ENCODE measurements at places on chromosomes 3 and 15.

DNA sequence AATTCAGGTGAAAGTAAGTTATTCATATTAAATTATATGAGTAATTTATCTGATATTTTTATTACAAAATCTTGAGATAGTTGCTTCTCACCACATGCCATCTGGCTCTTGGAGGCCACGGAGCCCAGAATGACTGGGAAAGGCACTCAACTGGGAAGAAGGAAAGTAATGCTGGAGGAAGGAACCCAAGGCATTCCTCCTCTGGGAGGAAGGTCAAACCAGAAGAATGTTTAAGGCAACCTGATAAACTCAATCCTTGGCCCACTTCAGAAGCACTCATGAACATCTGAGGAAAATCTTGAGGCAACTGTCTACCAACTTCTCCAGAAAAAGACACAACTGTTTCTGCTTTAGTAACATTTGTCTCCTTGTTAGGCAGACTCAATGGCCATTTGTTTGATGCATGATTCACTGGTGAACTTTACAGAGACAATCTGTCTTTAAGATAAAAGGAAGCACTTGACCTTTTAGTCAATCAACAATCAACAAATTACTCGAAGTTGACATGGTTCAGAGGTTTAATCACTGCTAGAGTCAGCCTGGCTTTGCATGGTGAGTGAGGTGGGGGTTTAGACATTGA, 261.4 kb upstream of the MME start:
- DNase-seq, result no peak

GRCh38 chr3:17300441-17300840, 415.7 kb downstream of the PLCL2 start:
- no peak for DNase-seq

GRCh38 chr15:42344763-42345162, 14.5 kb upstream of the CAPN3 start:
- no peak for DNase-seq

DNA sequence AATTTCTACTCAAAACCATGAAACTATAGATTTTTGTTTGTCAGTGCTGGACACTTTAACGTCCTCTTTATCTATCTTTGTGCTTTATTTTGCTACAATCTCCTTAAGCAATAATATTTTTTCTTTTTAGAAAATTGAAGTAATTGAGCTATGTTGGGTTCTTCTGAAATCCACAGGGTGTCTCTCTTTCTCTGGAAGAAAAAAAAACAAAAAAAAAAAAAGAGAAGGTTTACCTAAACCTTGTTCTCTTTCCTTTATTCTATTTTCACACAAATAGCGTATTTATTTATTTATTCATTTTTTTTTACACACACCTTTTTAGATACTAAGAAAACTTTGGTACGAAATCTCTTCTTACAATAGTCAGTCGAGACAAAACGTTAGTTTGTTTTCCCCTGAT, 601.0 kb downstream of the EDEM1 start:
- DNase-seq, result no peak

DNA sequence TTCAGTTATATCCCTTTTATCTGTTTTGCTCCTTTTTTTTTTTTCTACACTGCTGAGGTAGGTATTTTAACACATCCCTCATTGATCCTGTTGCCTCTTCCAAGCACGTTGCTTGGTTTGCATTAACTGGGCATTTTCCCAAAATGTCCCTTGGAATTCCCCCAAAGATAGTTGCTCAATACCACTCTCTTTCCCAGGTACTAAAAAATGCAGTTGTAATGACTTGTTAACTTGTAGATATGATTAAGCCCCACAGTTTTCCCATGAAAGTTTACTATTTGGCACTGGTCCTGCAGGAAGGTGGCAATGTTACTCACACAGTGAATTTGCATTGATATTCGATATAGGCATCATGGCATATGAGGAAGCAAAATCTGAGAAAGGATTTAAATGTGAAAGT, 67.1 kb downstream of the GRM7 start:
- no peak for DNase-seq

- DNase-seq, result no peak
These were observed 515 bp downstream of the EPHA6 start for GRCh38 chr3:96814651-96815567.

Measured in NCI-H526 treated with DMSO at 0.1 percent for 48 hours (cell line).